Smooth muscle cell of bladder (primary cell): ENCODE measurements at places on chromosomes 6 and 20. TPM values are rescaled to one million over a fixed set of nuclear protein-coding genes. Genes with fewer than 3 reads are reported as not detected.

The SLX4IP gene
- total RNA-seq, result 3.7 and 3.8 TPM in 2 replicates

The TRIM40 gene
- total RNA-seq, result not detected in 2 replicates

The TCF21 gene
- 19.0 and 27.4 TPM in 2 replicates for total RNA-seq

The BPIFB2 gene
- total RNA-seq, result not detected in 2 replicates

The TMEM244 gene
- total RNA-seq, result not detected in 2 replicates

The KHDRBS2 gene
- not detected in 2 replicates for total RNA-seq

The NCOA6 gene
- total RNA-seq, result 3.4 and 5.5 TPM in 2 replicates

The PRRT1 gene
- 0.14 and 0.18 TPM in 2 replicates for total RNA-seq

The TRIM31 gene
- not detected in 2 replicates for total RNA-seq

The HLA-DQB1 gene
- not detected in 2 replicates for total RNA-seq

The KATNA1 gene
- total RNA-seq, result 31.6 and 38.4 TPM in 2 replicates

The CYP24A1 gene
- total RNA-seq, result 0.28 and 0.85 TPM in 2 replicates

The LCA5 gene
- 5.0 and 5.3 TPM in 2 replicates for total RNA-seq

The ADGRF1 gene
- not detected in 2 replicates for total RNA-seq

The SH3BGRL2 gene
- total RNA-seq, result 2.0 and 2.2 TPM in 2 replicates

The HMGCLL1 gene
- 0.18 and 0.28 TPM in 2 replicates for total RNA-seq

The AURKA gene
- 5.6 and 5.8 TPM in 2 replicates for total RNA-seq

The DDO gene
- total RNA-seq, result 1.2 and 1.3 TPM in 2 replicates

The ADTRP gene
- total RNA-seq, result 2.7 and 3.5 TPM in 2 replicates

The EGFL8 gene
- total RNA-seq, result 0.57 and 1.2 TPM in 2 replicates

The DEFB124 gene
- total RNA-seq, result not detected in 2 replicates

The LAMA5 gene
- total RNA-seq, result 18.0 and 24.0 TPM in 2 replicates

The HLA-DMB gene
- total RNA-seq, result under 0.01 and 0.71 TPM in 2 replicates

The TRIM15 gene
- not detected in 2 replicates for total RNA-seq

The CPNE5 gene
- 0.55 TPM in 1 of 2 replicates, not detected in the other for total RNA-seq

The PRR18 gene
- total RNA-seq, result not detected in 2 replicates

The HLA-DQA1 gene
- not detected in 2 replicates for total RNA-seq

The OXT gene
- 0.18 and 0.28 TPM in 2 replicates for total RNA-seq

The FAM162B gene
- 1.4 and 1.8 TPM in 2 replicates for total RNA-seq

The CLVS2 gene
- under 0.01 TPM in 2 replicates for total RNA-seq

The VSTM2L gene
- 0.85 and 1.1 TPM in 2 replicates for total RNA-seq

The ME1 gene
- 28.3 and 30.8 TPM in 2 replicates for total RNA-seq

The ANKS1A gene
- total RNA-seq, result 4.8 and 6.1 TPM in 2 replicates

The CLDN20 gene
- total RNA-seq, result not detected in 2 replicates

The LMBRD1 gene
- 22.0 and 26.6 TPM in 2 replicates for total RNA-seq

The PSMB9 gene
- 29.2 and 31.1 TPM in 2 replicates for total RNA-seq

The TCF19 gene
- total RNA-seq, result 1.8 and 2.0 TPM in 2 replicates

The TPMT gene
- total RNA-seq, result 10.7 and 11.0 TPM in 2 replicates

The HLA-DRB1 gene
- total RNA-seq, result not detected in 2 replicates

The SLC35D3 gene
- total RNA-seq, result not detected in 2 replicates

The TNXB gene
- total RNA-seq, result 91.2 and 144 TPM in 2 replicates

The HBS1L gene
- 130 and 165 TPM in 2 replicates for total RNA-seq

The SIRPB1 gene
- 0.71 TPM in 1 of 2 replicates, not detected in the other for total RNA-seq

The ZSCAN23 gene
- 4.4 and 6.0 TPM in 2 replicates for total RNA-seq

The COX4I2 gene
- not detected in 2 replicates for total RNA-seq

The PPP1R16B gene
- 0.09 TPM in 1 of 2 replicates, not detected in the other for total RNA-seq

The EEF1A1 gene
- total RNA-seq, result 29,363 and 32,567 TPM in 2 replicates

The TUBB2B gene
- total RNA-seq, result 1.3 and 2.4 TPM in 2 replicates

The C6orf163 gene
- total RNA-seq, result 1.1 and 1.8 TPM in 2 replicates

The ECT2L gene
- under 0.01 TPM in 1 of 2 replicates, not detected in the other for total RNA-seq

The EEF1A2 gene
- total RNA-seq, result 1.3 and 3.0 TPM in 2 replicates

The SCRT2 gene
- total RNA-seq, result not detected in 2 replicates

The WFDC2 gene
- total RNA-seq, result not detected in 2 replicates

The GNAS-AS1 gene
- total RNA-seq, result 0.71 and 1.2 TPM in 2 replicates

The LAMP5 gene
- under 0.01 and 0.09 TPM in 2 replicates for total RNA-seq

The CST1 gene
- 0.28 TPM in 1 of 2 replicates, not detected in the other for total RNA-seq
